Stimulated activated CD4-positive, alpha-beta T cell treated with anti-CD3 and anti-CD28 coated beads, Interleukin-4, amount 100 ng/mL, for 1 hour (primary cell): ENCODE measurements at places on chromosomes 3 and 15.

DNA sequence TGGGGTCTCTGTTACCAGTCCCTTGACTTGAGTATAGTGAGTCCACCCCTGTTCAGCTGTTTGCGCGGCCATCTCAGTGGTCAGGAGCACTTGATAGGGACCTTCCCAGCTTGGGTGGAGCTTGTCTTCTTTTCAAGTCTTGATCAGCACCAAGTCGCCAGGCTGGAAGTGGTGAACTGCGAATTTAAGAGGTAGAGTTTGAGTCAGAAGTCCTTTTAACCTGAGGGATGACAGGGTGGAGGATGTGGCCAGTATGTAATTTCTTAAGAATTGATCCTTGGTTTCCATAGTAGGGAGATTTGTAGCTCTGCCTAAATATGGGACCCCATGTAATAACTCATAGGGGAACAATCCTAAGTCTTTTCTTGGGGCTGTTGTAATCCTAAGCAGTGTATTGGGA, 86.3 kb upstream of the XCR1 start:
- DNase-seq, result no peak

- DNase-seq, result no peak
These were observed 443.8 kb upstream of the TGFBR2 start for GRCh38 chr3:30162579-30162978.

- no peak for DNase-seq
These were observed 9.4 kb downstream of the IGSF11 start for GRCh38 chr3:119025171-119025795.

DNA sequence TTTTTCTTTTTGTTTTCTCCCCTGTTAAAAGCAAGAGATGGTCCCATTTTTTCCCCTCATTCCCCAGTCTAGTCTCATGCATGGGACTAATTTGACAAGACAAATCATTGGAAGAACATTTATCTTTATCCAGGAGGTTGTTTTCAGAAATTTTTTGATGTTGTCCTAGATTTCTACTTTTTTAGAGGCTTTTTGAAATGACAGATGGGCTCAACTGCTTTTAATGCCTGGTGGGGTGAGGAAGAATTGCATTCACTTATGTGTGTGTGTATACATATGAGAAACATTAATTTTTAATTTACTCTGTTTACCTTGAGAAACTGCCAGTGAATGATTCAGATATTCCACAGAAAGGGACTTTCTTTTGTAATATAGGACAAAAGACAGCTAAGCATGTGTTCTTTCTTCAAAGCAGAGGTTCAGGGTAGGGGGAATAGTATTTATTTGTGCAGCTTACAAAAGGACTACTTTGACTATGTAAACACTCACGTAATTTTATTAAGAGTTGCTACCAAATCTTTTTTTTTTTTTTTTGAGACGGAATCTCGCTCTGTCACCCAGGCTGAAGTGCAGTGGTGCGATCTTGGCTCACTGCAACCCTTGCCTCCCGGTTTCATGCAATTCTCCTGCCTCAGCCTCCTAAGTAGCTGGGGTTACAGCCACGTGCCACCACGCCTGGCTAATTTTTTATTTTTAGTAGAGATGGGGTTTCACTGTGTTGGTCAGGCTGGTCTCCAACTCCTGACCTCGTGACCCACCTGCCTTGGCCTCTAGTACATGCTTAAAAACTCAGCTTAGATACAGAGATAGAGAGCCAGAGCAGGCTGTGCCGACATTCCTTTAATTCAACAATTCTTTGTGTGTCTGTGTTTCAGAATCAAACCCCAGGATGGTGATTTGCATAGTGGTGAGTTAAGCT, 130.1 kb upstream of the RARB start:
- no peak for DNase-seq

GRCh38 chr3:18389108-18389733, 35.9 kb downstream of the SATB1 start:
- DNase-seq, result no peak

- DNase-seq, result no peak
These were observed 51.2 kb downstream of the CRTC3 start for GRCh38 chr15:90580946-90581345.

GRCh38 chr3:29168696-29169095, 112.2 kb upstream of the RBMS3 start:
- DNase-seq, result no peak

DNA sequence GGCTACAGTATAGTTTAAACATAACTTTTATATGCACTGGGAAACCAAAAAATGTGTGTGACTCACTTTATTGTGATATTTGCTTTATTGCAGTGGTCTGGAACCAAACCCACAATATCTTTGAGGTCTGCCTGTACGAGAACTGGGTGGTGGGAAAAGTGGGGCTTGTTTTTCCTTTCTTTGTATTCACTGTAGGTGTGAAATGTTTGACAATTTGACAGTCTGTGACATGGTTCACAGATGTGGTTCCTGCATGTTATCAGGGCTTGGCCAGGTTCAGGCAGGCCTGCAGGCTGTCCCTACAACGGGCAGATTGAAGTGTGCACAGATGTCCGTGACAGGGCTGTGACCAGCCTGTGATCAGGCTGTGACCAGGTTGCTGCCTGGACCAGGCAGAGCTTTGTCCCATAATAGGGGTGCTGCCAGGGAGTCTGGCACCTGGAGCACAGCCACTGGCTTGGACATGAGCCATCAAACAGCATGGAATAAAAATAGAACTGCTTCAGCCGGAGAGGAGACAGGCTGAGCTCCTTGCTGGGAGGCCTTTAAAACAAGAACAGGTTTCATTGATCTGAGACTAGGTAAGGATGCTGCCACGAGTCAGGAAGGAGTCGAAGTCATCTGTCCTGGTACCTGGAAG, 61.0 kb downstream of the KLF13 start:
- DNase-seq, result no peak

DNA sequence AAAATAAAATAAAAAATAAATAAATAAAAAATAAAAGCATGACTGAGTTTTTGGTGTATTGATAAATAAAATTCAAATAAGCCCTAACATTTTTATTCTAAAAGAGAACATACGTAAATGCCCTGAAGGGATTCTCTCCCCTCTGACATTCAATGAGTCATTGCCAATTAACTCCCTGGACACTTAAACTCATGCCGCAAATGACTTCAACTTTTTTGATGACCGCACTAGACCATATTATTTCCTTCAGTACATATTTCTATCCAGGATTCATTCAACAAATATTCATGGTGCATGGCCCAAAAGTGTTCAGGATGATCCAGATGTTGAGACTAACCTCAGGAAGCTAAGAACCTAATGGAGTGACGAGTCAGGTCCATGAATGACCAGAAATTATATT, 195.9 kb upstream of the LRRN1 start:
- DNase-seq, result no peak

DNA sequence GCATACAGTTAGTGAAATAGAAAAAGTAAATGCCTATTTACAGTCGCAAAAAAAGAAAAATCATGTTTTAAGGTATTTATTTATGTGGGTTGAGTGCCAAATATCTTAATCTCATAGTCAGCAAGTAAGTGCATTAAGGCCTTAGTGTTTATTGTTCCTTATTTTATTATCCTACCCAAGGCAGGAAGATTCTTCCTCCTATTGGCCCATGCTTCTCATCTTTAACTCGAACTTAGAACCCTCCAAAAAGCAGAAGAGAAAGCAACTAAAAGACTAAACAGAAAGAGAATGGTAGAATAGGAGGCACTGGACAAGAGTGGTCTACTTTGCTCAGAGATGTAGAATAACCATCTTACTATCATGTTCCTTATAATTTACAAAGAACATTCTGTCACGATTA, 7.5 kb downstream of the RFX7 start:
- no peak for DNase-seq
